Dorsolateral prefrontal cortex (tissue), 122 donors: ENCODE measurements at places on chromosomes 12 and 14. TPM values are rescaled to one million over a fixed set of nuclear protein-coding genes. Genes with fewer than 3 reads are reported as not detected.

The KLRC3 gene
- not detected for total RNA-seq

The RAB35 gene
- 38.3 TPM for total RNA-seq

The CELA1 gene
- not detected for total RNA-seq

The ATF7 gene
- total RNA-seq = 32.4 TPM

The ACVRL1 gene
- total RNA-seq = 38.0 TPM

The KITLG gene
- 28.3 TPM for total RNA-seq

The DIO3 gene
- total RNA-seq = 0.62 TPM

The SERPINA3 gene
- total RNA-seq = 74.5 TPM

The MIPOL1 gene
- 16.9 TPM for total RNA-seq

The NRL gene
- 4.7 TPM for total RNA-seq

The ARHGAP9 gene
- 19.2 TPM for total RNA-seq

The BICDL1 gene
- total RNA-seq = 47.6 TPM

The TGFB3 gene
- total RNA-seq = 106 TPM

The CEBPE gene
- not detected for total RNA-seq

The CLECL1 gene
- not detected for total RNA-seq

The SMOC1 gene
- total RNA-seq = 33.4 TPM

The AKAP3 gene
- total RNA-seq = 6.4 TPM

The ASPG gene
- 1.5 TPM for total RNA-seq

The MDGA2 gene
- total RNA-seq = 31.9 TPM

The PROX2 gene
- total RNA-seq = not detected

The KDM5A gene
- total RNA-seq = 86.0 TPM

The GALNT9 gene
- 99.0 TPM for total RNA-seq

The FAM90A1 gene
- 1.1 TPM for total RNA-seq

The CRIP1 gene
- total RNA-seq = 8.9 TPM

The PTPRO gene
- total RNA-seq = 16.1 TPM

The PSME1 gene
- total RNA-seq = 38.9 TPM

The RGS6 gene
- 27.0 TPM for total RNA-seq

The IQSEC3 gene
- 114 TPM for total RNA-seq

The PLBD1 gene
- total RNA-seq = 2.5 TPM

The DTX3 gene
- total RNA-seq = 124 TPM

The MYF6 gene
- total RNA-seq = not detected

The LBHD2 gene
- total RNA-seq = 5.7 TPM

The MFAP5 gene
- not detected for total RNA-seq

The FZD10 gene
- total RNA-seq = 0.49 TPM

The STXBP6 gene
- 31.7 TPM for total RNA-seq

The TEX52 gene
- not detected for total RNA-seq

The USP30 gene
- total RNA-seq = 23.1 TPM

The PTPRR gene
- total RNA-seq = 13.7 TPM

The PRH2 gene
- 1.7 TPM for total RNA-seq

The CD69 gene
- 1.1 TPM for total RNA-seq

The TDRD9 gene
- 17.5 TPM for total RNA-seq

The GXYLT1 gene
- 10.2 TPM for total RNA-seq

The SLC22A17 gene
- 328 TPM for total RNA-seq

The ITGB7 gene
- 1.3 TPM for total RNA-seq

The SLCO1B1 gene
- total RNA-seq = not detected

The EMP1 gene
- total RNA-seq = 73.6 TPM

The CALM1 gene
- total RNA-seq = 2,082 TPM

The NPAS3 gene
- 63.6 TPM for total RNA-seq

The SLC5A8 gene
- total RNA-seq = 0.46 TPM

The LGALS3 gene
- 25.4 TPM for total RNA-seq

The PNMA1 gene
- 212 TPM for total RNA-seq

The DENND5B gene
- total RNA-seq = 46.5 TPM

The KLRC2 gene
- total RNA-seq = 1.2 TPM

The BIN2 gene
- 1.6 TPM for total RNA-seq
